Kidney (tissue), 22 donors: ENCODE measurements at places on chromosomes 16 and 17. TPM values are rescaled to one million over a fixed set of nuclear protein-coding genes. Genes with fewer than 3 reads are reported as not detected.

Gene CLEC3A
- not detected for total RNA-seq

Gene INO80E
- 74.1 TPM for total RNA-seq

GRCh38 chr17:49525831-49526741 is 31.0 kb downstream of the NGFR start:
- DNase-seq, result no peak

DNA sequence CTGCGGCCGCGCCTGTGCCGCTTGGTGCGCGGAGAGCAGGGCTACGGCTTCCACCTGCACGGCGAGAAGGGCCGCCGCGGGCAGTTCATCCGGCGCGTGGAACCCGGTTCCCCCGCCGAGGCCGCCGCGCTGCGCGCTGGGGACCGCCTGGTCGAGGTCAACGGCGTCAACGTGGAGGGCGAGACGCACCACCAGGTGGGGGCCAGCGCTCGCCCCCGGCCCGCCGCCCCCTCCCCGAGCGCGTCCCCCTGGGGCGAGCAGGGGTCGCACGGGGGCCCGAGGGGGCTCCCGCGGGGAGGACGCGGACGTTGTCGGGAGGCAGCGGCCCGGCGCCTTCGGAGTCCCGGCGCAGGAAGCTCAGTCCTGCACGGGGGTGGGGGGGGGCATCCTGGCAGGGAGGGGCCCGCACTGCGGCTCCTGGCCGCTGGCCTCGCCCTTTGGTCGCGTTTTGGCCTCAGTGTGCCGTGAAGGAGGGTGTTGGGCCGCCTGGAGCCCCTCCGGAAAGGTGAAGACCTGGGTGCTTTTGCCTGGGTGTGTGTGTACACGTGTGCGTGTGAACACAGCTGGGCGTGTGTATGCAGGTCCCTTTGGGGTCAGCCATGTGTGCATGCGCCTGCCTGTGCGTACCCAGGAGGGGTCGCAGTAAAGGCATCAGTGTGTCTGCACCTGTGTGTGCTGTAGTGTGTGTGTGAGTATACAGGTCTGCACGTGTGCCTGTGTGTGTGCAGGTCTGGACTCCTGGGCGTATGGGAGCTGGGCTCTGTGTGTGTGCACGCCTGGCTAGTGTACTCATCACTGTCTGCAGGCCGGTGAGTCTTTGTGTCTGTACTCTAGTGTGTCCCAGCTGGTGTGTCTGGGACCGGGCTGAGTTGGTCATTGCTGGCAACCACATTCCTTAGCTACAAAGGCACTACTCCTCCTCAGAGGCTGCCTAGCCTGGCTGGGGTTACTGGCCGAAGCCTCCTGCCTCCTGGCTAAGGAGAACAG is 615 bp downstream of the NHERF2 start:
- no peak for DNase-seq

DNA sequence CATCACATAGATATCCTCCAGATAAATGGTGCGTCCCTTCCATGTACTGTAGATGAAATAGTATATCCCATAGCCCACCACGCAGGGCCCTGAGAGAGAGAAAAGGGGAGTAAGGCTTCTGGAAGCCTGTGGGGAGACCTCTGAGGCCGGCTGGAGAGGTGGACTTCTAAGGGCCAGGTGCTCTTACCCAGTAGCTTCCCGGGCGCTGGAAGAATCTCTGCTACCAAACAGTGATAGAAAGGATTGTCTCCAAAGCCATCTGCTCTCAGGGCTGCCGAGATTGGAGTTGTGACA is 718 bp downstream of the SAT2 start:
- DNase-seq, result no peak

DNA sequence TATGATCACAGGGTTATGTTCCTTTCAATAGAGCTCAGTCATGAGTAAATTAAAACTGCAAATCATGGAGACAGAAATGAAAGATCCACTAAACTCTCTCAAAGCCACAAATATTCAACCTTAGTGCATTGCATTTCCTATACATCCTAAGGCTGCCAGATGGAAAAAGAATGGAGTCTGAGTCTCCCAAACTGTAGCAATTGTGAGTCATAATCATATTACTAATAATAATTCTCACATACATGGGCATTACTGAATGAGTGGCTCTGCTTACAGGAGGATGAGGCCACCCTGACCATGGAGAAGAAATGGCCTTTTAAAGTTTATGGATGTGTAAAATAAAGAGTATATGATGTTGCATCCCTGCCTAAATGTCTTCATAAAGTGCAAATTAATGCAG is 3.2 kb downstream of the CA10 start:
- DNase-seq, result no peak
